Gastroesophageal sphincter (tissue), 4 donors: ENCODE measurements at places on chromosomes 7 and 10. TPM values are rescaled to one million over a fixed set of nuclear protein-coding genes. Genes with fewer than 3 reads are reported as not detected.

DNA sequence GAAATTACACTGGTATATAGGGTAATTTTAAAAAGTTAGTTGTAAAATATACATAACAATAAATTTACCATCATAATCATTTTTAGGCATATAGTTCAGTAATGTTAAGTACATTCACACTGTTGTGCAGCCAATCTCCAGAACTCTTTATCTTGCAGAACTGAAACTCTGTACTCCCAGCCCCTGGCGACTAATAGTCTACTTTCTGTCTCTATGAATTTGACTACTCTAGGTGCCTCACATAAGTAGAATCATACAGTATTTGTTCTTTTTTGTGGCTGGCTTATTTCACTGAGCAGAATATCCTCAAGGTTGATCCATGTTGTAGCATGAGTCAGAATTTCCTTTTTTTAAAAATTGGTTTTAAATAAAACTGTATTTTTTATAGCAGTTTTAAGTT is 41.4 kb downstream of the NRF1 start:
- ATAC-seq = no peak

GRCh38 chr10:11204351-11204942 is 186.8 kb downstream of the CELF2 start:
- ATAC-seq = no peak

DNA sequence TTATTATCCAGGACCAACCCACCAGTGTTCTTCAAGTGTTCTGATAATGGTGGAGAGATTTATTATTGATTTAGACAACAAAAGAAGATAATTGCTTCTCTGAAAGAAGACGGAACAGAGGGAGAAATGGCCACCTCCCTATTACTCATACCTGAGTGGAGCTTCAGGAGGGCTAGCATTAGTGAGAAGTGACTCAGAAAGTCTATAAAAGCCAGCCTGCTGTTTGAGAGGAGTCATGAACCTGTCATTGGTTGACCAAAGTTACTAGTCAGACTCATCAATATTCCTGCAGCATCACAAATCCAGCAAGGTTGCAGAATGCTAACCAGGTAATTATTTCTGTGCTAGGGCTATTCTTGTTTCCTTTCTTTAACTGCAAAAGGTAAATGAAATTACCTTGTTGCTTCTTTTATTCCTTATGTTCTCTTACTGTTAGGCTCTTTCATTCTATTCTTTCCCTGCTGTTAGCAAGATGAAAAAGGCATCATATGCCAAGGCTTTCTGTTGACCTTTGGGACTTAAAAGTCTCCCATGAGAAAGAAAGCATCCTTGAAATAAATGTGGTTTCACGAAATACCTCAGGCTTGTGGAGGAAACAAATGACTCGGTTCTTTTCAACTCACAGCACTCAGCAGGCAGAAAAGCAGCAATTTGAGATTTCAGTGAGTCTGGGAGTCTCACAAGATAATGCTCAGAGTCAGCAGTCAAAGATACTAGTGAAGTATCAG is 256.4 kb upstream of the PHYHIPL start:
- ATAC-seq = no peak

DNA sequence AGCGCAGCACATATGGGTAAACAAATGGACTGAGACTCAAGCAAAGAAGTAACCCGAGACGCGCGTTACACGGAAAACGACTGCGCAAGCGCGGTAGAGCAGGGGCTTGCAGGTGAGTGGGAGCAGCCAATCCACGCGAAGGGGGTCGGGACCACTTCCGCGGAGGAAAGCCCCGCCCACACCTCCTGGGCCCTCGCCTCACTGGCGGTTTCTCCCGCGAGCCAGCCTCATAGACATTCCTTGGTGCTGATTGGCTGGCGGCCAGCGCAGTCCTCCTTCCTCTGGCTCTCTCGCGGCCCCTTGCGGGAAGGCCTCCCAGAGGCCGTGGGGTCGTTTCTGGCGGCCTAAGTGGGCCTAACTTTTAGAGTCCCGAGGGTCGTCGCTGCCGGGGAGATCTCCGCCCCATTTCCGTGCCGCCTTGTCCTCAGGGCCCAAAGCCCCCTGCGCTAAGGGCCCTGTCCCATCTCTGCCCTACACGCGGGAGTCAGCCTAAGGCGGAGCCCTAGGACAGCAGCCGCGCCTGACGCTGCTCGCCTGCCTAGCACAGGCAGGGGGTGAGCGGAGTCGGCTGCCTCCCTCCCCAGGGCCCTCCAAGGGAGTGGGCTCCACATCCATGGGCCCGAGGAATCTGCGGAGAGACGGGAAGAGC is 9.1 kb upstream of the FXYD4 start:
- ATAC-seq = peak; percentile 93

DNA sequence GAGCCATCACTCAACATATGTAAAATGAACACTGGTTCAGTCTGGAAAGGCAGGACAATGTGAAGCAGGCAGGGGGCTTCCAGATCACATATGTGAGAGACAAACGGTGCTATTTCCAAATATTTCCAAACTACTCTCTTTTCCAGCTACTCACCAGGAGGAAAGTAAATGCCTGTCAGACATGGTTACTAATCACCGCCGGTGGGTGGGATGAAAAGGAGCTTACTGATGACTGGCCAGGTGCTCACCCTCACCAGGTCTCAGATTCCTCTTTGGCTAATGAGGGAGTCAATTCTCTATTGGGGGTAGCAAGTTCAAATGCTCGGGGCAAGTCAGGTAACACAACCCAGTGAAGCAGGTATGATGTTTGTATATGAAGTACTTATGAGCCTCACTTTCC is 9.7 kb upstream of the MSMB start:
- ATAC-seq = no peak

DNA sequence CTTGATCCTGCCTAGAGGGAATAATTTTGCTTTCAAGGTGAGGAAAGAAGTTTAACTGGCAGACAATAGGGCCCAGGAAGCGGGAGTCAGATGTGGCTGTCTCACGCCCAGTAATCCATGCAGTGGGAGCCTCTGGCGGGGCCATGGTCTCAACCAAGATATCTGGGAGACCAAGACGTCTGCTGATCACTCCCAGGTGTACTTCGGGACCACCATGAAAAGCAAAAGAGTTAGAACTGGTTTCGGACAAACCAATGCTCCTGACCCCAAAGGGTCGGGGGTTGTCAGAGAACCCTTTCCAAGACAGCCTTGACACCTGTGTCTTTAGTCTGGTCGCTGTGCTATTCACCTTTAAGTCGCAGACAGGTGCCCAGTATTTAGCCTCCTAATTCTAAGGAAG is 256.9 kb upstream of the MBL2 start:
- ATAC-seq = no peak

GRCh38 chr7:126606331-126606730 is 646.4 kb downstream of the GRM8 start:
- no peak for ATAC-seq

DNA sequence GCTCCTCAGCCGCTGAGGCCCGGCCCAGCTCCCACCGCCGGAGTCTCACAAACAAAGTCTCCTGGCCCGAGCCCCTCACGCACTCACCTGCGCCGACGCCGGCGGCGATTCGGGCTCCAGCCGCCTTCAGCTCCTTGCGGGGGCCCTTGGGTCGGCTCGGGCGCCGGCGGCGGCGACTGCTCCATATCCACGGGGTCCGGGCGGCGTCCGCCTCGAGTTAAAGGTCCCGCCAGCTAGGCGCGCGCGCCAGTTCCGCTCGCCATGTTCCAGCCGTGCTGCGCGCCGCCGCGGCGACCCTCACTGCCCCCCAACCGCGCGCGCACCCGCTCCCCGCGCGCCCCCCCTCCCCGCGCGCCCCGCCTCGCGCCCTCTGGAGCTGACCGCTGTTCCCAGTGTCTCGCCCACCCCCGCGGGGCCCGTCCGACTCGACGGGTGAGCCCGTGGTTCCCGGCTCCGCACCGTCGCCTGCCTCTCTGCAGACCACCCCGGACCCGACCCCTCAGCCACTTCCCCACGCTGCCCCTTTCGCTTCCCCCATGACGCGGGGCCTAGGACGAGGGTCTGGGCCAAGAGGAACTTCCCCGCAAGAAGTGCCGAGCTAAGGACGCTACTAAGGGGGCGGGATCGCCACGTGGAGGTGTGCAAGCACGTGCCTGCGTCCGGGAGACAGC is 396.1 kb downstream of the ZNF33B start:
- ATAC-seq = no peak

- peak; percentile 96 for ATAC-seq
These were observed 256.5 kb downstream of the FRMD4A start for GRCh38 chr10:14074062-14074884.

DNA sequence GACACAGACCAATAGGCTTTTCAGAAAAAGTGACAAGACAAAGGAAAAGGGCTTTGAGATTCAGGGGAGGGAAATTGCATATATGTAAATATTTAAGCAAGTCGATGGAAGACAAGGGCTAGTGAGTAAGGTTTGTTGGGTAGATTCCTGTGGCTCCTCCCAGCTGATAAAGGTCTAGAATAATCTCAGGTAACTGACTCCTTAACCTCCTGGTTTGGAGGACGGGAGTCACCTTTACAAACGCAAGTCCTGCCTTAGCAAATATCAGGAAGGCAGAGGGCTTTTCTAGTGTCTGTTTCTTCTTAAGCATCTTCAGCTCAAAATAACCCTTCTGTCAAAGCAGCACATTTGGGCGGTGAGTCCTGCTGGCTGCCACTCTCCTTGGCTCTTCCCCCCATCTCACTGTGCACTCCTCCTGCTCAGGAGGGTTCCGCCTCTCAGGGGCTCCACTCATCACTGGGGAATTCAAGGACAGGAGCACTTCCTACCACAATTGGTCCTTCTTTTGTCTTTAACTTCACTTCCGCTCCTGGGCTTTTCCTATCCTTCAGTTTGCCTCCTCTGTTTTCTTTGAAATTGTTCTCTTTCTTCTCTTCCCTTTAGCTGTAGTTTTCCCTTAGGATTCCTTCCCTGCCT is 496.3 kb upstream of the KLF6 start:
- ATAC-seq = no peak

Gene CLRN3
- not detected for total RNA-seq

Gene C10orf67
- not detected for total RNA-seq

Gene ZNF775
- 12.5 TPM for total RNA-seq
